HT-29 (cell line): ENCODE measurements at places on chromosomes 12 and 14. TPM values are rescaled to one million over a fixed set of nuclear protein-coding genes. Genes with fewer than 3 reads are reported as not detected.

SLC24A4 gene
- not detected in 2 replicates for total RNA-seq

DNA sequence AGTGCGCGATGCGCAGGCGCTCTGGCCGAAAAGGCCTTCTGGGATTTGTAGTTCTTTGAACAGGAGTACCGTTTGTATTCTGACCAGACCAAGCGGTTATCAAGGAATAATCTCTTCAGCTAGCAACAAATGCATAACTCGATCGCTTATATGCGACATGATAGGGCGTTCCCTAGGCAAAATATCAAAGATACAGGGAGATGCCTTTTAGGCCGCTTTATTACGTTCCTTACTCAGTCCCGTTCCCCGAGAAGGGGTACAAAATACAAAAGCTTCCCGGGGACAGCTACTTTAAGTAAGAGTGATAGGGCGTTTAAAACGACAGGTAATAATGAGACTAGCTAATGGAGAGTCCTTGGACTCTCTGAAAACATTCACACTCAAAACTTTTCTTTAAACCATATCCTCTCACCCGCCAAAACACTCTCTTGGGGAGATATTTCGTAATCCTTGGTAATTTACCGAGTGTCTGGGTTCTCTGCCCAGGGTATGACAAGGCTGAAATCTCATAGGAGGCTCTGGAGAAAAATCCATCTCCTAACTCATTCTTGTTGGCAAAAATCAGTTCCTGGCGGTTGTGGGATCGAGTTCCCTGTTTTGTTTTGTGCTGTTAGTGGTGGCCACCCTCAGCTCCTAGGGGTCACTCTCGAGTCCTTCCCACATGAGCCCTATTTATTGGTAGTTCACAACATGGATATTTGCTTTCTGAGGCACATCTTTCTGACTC lies 412 bp upstream of the SNW1 start:
- peak; percentile 24 for DNase-seq

GRCh38 chr12:14256121-14256520 lies 109.4 kb upstream of the ATF7IP start:
- no peak for DNase-seq

ESYT1 gene
- 81.1 and 103 TPM in 2 replicates for total RNA-seq

DNA sequence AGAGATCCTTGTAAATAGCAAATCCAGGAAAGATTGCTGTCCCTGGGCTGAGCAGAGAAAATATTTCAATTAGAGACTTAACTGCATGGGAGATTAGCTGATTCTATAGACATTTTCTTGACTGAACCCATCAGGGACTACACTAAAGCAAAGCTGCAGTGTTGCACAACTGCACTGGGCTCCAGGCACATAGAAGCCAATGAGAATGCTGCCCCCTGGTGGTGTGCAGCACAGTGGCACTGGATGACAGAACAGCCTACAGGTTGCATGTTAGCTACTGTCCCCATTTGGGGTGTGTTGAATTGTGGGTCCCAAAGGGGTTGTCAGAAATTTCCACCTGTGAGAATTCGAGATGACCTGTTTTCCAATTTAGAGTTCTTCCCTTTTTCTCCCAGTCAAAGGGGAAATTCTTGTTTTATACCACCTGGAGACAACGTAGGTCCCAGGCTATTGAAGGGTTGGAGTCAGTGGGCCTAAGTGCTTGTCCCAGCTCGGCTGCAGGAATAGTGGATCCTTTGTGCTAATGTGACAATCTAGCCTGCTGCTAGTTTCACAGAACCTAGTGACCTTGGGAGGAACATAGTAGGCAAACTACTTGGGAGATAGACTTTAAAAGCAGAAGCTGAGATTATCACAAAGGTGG lies 114.7 kb downstream of the SLC8A3 start:
- peak; percentile 75 for DNase-seq

DNA sequence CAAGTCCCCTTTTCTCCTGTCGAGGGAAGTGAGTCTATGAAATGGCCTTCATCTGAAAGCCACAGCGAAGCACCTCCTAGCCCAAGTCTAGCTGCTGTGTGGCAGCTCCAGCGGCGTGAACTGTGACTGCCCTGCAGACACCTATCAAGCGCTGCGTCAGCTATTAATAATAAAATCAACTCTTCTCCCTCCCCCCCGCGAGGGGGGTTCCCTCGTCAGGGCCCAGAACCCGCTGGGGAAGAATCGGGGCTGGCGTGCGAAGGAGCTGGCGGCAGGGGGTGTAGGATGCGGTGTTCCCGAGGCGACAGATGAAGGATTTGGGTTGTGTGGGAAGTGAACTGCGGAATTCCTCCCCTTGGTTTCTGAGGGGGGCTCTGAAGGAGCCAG lies 662 bp upstream of the ATP2A2 start:
- peak; percentile 74 for DNase-seq
